Fibroblast of skin of abdomen (primary cell): ENCODE measurements at places on chromosomes 12 and 14.

DNA sequence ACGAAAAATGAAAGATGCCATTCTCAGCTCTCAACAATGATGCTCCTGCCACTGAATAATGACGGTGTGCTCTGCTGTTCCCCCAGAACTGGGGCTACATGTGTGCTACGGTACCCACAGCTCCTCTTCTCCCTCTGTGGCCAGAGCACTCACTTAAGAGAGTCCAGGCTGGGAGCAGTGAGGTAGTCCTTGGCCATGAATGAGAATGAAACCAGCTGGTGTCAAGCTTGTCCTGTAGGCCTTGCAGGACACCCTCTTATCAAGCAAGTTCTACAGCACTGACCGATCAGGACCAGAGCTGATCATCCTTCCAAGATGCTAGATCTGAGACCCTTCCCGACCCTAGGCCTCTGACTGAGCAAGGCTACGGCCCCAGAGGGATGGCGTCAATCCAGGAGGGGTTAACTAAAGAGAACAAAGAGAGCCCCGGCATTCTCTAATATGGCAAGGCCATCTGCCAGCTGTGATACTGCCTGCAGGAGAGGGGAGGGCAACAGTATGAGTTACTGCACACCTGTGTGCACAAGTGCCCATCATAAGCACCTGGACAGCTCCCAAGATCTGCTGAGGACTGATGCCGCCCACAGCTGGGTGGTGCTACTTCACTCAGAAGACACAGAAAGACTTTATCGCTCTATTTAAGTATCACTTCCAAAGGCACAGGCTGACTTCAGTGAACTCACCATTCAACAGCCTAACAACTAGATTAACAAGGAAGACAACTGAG is 30.5 kb downstream of the APPL2 start:
- no peak for DNase-seq

- peak; percentile 98 for DNase-seq
These were observed 159.8 kb upstream of the DAAM1 start for GRCh38 chr14:59028476-59029202.

GRCh38 chr12:127306604-127307215 is 960.3 kb upstream of the TMEM132C start:
- peak; percentile 14 for DNase-seq

- no peak for DNase-seq
These were observed 1.0 kb downstream of the ATXN7L3B start for GRCh38 chr12:74538491-74539258.

DNA sequence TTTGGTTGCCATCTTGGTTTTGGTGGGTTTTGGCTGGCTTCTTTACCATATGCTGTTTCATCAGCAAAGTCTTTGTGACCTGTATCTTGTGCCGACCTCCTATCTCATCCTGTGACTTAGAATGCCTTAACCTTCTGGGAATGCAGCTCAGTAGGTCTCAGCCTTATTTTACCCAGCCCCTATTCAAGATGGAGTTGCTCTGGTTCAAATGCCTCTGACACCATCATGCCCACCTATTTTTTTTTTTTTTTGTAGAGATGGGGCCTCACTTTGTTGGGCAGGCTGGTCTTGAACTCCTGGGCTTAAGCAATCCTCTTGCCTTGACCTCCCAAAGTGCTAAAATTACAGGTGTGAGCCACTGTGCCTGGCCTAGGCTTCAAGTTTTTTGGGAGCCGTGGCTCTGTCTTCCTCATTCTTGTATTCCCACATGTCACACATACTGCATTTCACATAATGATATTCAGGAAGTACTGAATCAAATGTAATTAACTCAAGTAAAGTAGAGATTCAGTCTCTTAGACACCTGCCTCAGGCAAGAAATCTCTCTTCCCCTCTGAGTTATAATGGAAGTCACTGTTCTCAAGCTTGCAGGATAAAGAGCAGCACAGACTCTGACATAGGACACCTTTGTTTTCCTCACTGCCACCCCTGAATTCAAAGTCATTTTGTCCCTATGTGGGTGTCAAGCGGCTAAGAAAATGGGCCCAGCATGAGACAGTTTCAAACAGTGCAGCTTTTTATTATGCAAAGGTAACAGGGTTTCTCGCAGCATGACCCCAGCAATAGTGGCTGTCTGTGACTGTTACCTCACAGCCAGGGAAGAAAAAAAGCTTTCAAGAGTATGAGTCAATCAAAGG is 159.0 kb downstream of the PTPN11 start:
- DNase-seq: no peak

DNA sequence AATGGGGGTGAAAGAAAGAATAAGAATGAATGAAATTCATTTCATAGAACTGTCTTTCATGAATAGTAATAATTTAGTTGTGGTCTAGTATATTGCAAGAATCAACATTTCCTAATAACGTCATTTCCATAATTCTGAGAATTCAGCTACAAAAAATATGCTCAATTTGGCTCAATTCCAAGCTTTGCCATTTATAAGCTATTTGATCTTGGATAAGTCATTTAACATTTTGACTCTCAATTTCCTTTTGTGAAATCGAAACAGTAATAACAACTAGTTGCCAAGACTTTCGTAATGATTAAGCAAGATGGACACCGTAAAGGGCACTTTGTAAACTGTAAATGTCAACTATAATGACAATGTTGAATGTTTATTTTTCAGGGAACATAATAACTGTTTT is 18.1 kb downstream of the NOS1 start:
- no peak for DNase-seq

GRCh38 chr14:53537422-53538315 is 384.5 kb upstream of the DDHD1 start:
- peak; percentile 12 for DNase-seq

GRCh38 chr14:34465069-34465859 is 3.2 kb upstream of the SPTSSA start:
- peak; percentile 23 for DNase-seq

GRCh38 chr14:52283099-52283498 is 15.6 kb downstream of the PTGDR start:
- no peak for DNase-seq

- DNase-seq: no peak
These were observed 3.2 kb downstream of the SIX4 start for GRCh38 chr14:60720962-60721325.

DNA sequence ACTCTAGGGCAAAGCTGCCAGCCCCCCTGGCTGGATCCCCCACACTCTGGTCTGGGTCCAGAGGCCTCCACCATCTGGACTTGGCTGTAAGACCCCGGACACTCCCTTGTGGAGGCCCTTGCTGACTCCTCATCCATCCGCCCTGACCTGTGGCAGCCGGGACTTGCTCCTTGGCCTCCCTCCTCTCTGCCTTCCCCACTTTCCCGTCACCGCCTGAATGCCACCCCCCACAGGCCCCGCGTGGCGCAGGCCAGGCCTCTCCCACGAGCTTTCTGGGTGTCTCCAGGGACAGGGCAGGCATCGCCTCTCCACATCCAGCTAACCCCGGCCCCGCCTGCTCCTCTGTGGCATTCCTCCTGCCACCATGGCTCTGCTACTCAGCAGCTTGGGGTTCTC is 14.1 kb downstream of the JAG2 start:
- DNase-seq: no peak

GRCh38 chr12:42987216-42987650 is 397.7 kb upstream of the PRICKLE1 start:
- peak; percentile 22 for DNase-seq

DNA sequence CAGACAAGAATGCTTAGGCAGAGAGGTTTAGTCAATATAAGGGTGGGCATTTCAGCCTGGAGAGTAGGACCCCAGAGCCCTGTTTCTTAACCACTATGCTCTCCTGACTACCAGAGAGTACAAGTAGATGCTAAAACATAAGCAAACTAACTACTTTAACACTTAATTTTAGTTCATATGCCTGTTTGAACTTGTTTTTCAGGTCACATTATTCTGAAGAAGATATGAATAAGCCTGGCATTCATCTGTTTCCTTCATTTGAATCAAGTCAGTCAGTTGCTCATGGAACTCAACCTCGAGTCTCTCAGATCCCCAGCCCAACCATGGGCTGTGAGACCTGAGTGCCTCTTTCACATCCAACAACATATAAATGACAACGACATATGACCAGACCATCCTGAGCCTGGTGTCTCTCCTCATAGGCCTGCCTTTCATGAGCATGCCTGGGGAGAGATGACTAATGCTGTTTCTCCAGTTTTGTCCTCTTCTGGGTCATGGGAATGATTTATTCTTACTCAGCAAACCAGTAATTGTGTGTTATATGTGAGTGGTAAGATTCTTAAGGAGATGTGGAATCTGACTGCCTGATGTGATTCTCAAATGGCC is 251.1 kb upstream of the BTG1 start:
- DNase-seq: peak; percentile 74

- DNase-seq: peak; percentile 10
These were observed 941 bp downstream of the ZDHHC17 start for GRCh38 chr12:76764856-76765255.

- DNase-seq: no peak
These were observed 199.8 kb downstream of the ZFP36L1 start for GRCh38 chr14:68592948-68593556.

GRCh38 chr14:95057851-95058250 is 99.5 kb downstream of the DICER1 start:
- no peak for DNase-seq

- DNase-seq: no peak
These were observed 73.4 kb upstream of the CLEC14A start for GRCh38 chr14:38329246-38329645.

GRCh38 chr12:102484428-102484958 is 4.1 kb upstream of the IGF1 start:
- peak; percentile 61 for DNase-seq

DNA sequence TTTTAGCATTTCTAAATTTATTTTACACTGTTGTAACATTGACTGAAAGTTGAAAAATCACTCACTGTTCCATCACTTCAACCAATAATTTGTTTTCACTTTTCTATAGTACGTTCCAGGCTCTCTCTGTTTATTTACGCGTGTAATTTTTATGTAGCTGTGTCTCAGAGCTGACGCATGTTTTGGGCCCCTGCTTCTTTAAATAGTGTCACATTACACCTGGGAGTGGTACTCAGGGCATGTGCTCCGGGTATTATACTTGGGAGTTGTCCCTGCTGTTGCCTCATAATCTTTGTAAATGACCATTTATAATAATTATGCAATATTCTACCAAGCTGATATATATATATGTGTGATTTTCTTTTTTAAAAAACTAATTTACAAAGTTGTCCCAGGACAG is 132.8 kb upstream of the CPM start:
- DNase-seq: no peak

GRCh38 chr14:54001189-54001878 is 44.7 kb upstream of the BMP4 start:
- no peak for DNase-seq

DNA sequence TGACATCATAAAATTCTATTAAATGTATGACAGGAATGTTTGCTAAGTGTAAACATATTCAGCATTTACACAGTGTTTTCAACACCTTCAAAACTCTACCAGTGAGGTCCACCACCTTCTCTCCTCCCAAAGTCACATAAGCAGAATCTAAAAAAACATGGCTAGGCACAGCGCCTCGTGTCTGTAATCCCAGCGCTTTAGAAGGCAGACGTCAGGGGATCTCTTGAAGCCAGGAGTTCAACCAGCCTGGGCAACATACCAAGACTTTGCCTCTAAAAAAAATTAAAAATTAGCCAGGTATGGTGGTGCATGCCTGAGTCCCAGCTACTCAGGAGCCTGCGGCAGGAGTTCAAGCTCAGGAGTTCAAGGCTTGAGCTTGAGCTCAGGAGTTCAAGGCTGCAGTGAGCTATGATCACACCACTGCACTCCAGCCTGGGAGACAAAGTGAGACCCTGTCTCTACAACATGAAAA is 30.0 kb downstream of the NUMB start:
- no peak for DNase-seq

- no peak for DNase-seq
These were observed 1.5 kb upstream of the POU6F1 start for GRCh38 chr12:51219322-51219721.

DNA sequence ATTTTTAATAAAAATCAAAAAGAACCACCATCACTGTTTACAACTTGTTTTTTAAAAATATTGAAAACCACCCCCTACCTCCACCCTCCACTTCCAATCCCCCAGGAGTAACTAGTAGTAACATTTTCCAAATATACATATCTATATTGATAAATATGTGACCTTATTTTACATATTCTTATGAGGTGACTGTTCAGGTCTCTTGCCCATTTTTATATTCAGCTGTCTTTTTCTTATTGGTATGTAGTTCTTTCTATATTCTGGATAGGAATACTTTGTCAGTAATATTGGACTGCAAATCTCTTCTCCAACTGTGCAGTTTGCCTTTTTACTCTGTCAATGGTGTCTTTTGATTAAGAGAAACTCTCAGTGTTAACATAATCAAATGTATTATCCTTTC is 59.0 kb upstream of the EIF5 start:
- DNase-seq: no peak

DNA sequence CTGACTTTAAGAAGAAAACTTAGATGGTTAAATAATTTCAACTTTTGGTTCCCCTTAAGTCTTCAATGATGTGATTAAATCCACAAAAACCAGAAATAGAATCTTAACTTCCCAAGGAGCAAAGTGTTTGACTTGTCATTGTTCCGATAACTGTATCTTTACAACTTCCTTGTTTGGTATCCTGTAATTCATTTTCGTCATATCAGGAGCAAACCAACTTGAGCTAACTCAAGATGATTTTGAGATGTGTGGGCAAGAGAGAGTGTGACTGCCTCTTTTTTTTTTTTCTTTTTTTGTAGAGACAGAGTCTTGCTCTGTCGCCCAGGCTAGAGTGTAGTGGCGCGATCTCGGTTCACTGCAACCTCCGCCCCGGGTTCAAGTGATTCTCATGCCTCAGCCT is 25.3 kb downstream of the DRAM1 start:
- no peak for DNase-seq

GRCh38 chr14:41606532-41607303 is at the start of gene LRFN5:
TSS of gene LRFN5 (plus strand) at chr14:41606876.
- DNase-seq: peak; percentile 54

DNA sequence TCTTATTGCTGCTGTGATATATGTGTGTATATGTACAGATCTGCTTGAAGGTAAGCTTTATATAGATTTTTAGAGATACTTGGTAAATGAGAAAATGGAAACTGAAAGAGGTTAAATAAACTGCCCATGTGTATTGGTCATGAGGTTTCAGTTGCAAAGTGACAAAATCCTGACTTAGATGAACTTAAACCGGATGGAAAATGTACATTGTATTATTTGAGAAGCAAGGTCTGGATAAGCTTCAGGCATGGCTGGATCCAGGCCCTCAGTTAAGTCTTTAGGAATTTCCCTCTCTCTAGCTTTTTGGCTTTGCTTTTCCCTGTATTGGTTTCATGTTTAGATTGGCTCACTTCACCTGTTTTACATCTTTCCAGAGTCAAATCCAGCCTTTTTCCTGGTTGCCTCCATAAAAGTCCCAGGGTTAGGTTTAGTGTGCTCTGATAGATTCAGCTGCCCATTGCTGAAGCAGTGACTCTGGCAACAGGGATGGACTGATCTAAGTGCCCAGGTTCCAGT is 21.0 kb upstream of the MAP1LC3B2 start:
- no peak for DNase-seq

GRCh38 chr12:120117961-120118320 is 1.4 kb upstream of the RAB35 start:
- no peak for DNase-seq
